NCI-H2171 (cell line): ENCODE measurements at places on chromosomes 7 and 10.
A peak's percentile ranks its signal among the peaks of the same experiment; 100 is the strongest.

- no peak for DNase-seq
These were observed 847.2 kb downstream of the CCSER2 start for GRCh38 chr10:85175635-85176034.

- peak; percentile 47 for DNase-seq
These were observed 30.2 kb downstream of the TAS2R16 start for GRCh38 chr7:122965306-122965705.

GRCh38 chr7:7686811-7687508 is 31.4 kb downstream of the RPA3 start:
- no peak for DNase-seq

- no peak for DNase-seq
These were observed 89.4 kb upstream of the GPR26 start for GRCh38 chr10:123576706-123577105.

DNA sequence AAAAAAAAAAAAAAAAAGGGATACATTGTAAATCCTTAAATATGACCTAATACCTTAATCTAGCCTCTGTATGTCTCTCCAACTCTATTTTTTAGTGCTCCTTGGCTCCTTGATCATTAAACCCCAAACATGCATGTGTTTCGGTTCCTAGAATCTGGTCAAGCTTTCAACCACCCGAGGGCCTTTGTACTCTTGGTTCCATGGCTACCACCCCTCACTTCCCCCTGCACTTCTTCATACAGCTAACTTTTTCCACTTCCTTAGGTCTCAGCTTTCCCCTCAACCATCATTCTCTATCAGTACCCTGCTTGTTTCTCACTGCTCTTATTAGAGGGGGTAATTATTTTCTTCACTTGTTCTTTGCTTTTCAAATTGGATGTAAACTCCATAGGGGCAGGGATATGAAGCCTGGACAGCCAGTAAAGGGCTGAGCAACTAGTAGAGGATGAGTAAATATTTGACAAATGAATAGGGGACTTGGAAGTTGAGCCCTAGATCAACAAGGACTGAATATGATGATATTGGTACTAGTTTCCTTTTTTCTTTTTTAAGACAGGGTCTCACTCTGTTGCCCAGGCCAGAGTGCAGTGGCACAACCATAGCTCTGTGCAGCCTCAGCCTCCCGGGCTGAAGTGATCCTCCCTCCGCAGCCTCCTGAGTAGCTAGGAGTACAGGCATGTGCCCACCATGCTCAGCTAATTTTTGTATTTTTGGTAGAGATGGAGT is 4.3 kb upstream of the GDI2 start:
- no peak for DNase-seq

GRCh38 chr10:24622781-24623301 is 100.8 kb downstream of the ARHGAP21 start:
- no peak for DNase-seq

- no peak for DNase-seq
These were observed 15.4 kb downstream of the ZNF316 start for GRCh38 chr7:6652446-6653011.

- no peak for DNase-seq
These were observed 68.1 kb downstream of the BMPER start for GRCh38 chr7:33973231-33974015.

DNA sequence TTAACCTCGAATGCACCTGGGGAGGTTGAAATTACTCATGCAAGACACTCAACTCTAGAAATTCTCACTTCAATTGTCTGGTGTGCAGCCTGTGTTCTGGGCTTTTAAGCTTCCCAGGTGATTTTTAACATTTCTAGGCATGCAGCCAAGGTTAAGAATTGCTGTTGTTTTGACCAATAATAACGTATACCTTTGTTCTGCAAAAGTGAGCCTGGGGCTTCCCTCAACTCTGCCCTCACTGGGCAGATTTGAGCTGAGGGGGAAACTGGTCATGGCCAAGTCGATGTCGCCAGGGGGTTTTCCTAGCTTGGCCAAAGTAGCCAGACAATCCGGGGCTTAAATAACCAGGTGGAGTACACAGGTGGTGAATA is 568 bp downstream of the PRSS2 start:
- no peak for DNase-seq

DNA sequence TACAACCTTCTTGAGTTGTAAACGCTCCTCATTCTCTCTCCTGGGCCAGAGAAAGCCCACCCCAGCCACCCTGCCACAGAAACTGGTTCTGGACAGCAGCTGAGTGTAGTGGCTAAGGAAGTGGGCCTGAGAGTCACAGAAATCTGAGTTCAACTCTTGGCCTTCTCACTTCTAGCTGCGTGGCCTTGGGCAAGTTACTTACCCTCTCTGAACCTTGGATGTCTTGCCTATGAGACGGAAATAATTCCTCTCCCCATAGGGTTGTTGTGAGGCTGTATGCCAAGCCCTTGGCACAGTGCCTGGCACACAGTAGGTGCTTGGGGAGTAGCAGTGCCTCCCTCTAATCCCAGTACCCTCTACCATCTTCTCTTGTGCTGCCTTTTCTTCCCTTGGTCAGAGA is 51.5 kb downstream of the ADAMTS14 start:
- DNase-seq = no peak

DNA sequence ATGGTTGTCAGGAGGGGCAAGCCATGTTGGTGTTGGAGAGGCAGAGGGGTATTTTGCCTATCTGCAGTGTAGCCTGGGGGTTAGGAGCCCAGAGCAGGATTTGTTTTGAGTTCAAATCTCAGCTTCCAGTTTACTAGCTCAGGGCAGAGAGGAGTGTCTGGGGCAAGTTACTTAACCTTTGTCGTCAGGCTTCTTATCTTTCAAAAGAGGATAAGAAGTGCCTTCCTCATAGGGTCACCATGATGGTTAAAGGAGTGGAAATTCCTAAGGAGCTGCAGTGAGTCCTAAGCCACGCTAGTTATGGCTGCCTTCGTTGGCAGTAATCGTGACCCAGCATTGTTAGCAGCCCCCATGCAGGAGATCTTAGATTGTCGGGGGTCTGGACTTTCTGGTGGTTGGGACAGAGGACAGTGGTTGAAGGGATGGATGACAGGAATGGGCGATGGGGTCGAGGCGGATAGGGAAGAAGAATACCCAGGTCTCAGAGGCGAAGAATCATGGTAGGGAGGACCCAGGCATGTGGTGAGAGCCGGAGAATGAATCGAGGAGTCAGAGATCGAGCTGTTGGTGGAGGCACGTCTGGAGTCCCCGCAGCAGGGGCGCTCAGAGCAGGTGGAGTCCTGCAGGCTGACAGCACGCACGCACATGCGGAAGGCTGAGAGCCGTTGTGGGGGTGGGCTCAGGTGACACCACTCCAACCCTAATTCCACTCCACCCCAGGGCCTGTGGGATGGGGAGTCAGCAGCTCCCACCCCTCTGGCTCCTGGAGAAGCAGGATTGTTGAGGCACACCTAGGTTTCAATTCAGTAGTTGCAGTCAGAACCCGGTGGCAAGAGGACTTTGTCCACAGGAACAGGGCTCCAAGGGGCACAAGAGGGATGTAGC is 11.6 kb downstream of the ADCK2 start:
- DNase-seq = no peak

DNA sequence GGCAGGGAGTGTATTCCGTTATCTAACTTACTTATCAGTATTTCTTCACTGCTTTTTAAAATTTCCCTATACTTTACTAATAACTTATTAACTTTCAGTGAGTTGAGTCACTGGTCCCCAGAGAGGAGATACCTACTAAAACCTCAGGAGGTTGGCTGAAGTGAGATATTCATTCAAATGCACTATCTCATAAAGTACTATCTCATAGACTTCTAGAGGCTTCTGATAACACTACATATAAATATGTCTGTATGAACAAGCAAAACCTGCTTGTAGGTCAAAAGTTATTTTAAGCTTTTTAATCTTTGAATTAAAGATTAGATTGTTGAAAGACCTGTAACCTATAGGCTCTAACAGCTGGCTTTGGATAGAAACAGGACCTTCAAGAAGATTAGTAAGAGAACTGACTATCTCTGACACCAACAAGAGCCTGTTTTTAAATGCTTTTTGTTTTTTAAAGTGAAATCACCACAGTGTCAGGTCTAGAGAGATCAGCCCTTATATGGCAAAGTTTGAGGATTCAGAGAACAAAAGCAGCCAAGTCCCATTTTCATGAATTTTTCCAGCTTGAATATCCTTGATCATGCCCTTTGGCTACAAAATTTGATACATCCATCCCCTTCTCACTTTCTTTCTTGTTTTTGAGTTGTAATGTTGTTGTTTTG is 242.2 kb downstream of the ARL4A start:
- DNase-seq = no peak

DNA sequence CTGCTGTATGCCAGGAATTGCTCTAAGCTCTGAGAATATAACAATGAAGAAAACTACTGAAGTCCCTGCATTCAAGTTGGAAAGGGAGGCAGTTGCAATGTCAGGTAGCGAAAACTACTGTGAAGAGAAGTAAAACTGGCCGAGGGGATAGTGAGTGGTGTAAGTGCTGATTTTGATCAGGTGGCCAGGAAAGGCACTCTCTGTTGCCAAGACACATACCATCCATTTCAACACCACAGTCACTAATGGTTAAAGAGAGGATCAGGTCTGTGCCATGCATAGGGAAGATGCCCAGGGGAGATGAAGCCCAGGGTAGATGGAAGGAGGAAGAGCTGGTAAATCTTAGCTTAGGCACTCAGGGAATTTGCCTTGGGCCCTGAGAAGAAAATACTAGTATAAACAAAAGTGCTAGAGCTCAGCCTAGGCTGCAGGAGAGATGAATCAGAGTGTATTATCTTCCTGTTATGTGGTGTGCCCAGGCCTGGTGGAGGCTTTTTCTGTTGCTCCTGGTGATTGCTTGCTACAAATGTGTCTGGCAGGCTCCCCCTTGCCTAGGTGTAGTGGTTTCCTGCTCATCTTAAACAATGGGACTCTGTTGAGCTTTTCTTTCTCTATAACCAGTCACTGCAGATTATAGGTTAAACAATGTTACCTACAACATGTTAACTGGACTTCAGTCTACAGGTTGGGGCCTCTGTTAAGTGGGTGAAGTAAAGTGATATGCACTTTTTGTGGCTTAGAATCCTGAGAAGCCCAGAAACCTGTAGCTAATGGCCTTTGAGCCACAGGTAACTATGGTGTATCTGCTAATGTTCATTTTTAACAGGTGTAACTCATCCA is 125.5 kb downstream of the LRRC4 start:
- no peak for DNase-seq

DNA sequence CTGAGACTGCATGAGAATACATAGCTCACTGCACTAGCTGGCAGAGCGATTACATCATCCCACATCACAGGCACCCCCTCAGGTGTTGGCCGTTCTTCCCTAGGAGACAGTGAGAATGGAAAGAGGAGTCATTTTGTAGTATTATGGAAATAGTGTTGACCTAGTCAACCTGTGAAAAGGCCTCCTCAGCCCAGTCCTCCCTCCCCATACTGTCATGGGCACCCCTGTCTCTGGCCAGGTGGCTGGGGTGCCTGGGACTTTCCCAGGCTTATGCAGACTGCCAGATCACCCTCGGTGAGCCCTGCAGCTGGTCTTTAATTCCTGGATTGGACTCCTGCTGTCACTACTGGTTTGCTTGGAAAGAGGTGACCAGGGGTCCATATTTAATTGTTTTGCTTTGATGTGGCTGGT is 4.0 kb downstream of the INPP5A start:
- DNase-seq = no peak

- DNase-seq = no peak
These were observed 18.9 kb upstream of the PRKAR2B start for GRCh38 chr7:107025449-107026103.

DNA sequence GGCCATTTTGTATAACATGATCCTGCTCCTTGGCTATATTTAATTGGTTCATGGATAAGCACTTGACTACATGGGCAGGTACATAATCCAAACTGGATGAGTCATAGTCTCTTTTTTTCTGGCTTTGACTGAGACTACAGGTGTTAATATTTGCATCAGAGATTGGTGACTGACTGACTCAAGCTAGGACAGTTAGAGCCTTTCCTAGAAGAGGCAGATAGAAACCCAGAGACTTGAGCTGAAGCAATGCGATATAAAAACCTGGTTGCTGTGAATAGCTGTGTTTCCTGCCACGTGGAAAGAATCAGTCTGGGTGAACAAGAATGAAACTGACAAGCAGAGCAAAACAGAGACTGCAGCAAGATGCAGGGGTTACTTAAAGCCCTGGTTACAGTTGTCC is 81.0 kb downstream of the SAMD9 start:
- DNase-seq = no peak

DNA sequence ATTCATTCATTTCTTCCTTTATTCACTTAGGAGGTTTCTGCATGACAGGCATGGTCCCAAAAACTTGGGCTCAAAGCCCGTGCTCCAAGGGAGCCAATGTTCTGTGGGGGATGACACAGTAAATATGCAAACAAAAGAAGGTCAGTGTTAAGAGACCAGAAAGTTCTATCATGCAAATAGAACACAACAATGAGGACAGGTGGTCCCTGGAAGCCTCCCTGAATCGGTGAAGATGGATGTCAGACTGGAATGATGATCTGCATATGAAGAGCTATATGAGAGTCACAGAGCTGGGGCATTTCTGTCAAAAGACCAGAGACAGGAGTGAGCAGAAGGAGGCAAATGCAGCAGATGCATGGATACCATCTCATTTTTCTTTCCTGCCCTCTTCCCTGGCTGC is 129.0 kb downstream of the ABCA13 start:
- DNase-seq = no peak

DNA sequence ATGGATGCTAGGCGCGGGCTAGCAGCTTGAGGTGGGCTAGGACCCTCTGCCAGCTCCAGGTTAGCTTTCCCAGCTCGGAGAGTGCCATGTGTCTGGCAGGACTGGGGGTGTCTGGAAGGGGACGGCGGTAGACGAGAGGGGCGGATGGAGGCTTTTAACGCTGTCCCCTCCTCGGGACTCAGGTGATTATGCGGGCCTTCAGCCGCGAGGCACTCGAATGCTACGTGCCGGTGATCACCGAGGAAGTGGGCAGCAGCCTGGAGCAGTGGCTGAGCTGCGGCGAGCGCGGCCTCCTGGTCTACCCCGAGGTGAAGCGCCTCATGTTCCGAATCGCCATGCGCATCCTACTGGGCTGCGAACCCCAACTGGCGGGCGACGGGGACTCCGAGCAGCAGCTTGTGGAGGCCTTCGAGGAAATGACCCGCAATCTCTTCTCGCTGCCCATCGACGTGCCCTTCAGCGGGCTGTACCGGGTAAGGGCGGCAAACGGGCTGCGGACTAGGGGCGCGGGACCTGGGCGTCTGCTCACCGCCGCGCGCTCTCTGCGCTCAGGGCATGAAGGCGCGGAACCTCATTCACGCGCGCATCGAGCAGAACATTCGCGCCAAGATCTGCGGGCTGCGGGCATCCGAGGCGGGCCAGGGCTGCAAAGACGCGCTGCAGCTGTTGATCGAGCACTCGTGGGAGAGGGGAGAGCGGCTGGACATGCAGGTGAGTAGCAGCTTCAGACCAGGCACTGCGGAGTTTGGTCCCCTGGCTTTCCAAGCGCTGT is 1.1 kb downstream of the CYP26A1 start:
- no peak for DNase-seq
